Right ventricle myocardium inferior (tissue), 1 donor: ENCODE measurements at places on chromosomes 3 and 15. TPM values are rescaled to one million over a fixed set of nuclear protein-coding genes. Genes with fewer than 3 reads are reported as not detected.

CHRM5 gene
- not detected for total RNA-seq

GAP43 gene
- total RNA-seq: 0.22 TPM

GHSR gene
- not detected for total RNA-seq

PLA2G4D gene
- not detected for total RNA-seq

C3orf38 gene
- total RNA-seq: 11.8 TPM

GOLGA8J gene
- 0.16 TPM for total RNA-seq

GOLGA8B gene
- total RNA-seq: 7.1 TPM

SLC12A1 gene
- not detected for total RNA-seq

TRAT1 gene
- not detected for total RNA-seq

IL20RB gene
- 0.43 TPM for total RNA-seq

VEPH1 gene
- 0.41 TPM for total RNA-seq

CTXND1 gene
- total RNA-seq: 1.7 TPM

TF gene
- 15.7 TPM for total RNA-seq

TM4SF4 gene
- not detected for total RNA-seq

BTLA gene
- total RNA-seq: 0.14 TPM

MOBP gene
- not detected for total RNA-seq

KLHL25 gene
- total RNA-seq: 4.5 TPM

TNFSF10 gene
- total RNA-seq: 15.7 TPM

HIGD2B gene
- total RNA-seq: not detected

MEIS2 gene
- 45.4 TPM for total RNA-seq

CD200R1 gene
- total RNA-seq: 1.0 TPM

PAK6 gene
- 10.1 TPM for total RNA-seq

FBLN2 gene
- 81.1 TPM for total RNA-seq

CPEB1 gene
- total RNA-seq: 1.9 TPM
